ENCODE measurements at places on chromosomes 13 and 19. TPM values are rescaled to one million over a fixed set of nuclear protein-coding genes. Genes with fewer than 3 reads are reported as not detected.

Gene SIGLECL1
- not detected for polyA plus RNA-seq

Gene NOVA2
- polyA plus RNA-seq: 2.6 TPM

Gene CRX
- polyA plus RNA-seq: not detected

Gene MCEMP1
- polyA plus RNA-seq: not detected

Gene TNFRSF19
- polyA plus RNA-seq: 1.0 TPM

Gene KLK15
- not detected for polyA plus RNA-seq

Gene CYP4F22
- polyA plus RNA-seq: not detected

Gene RASL11A
- polyA plus RNA-seq: 1.4 TPM

Gene CD22
- 0.28 TPM for polyA plus RNA-seq

Data from Purkinje cell (primary cell).